ENCODE measurements at places on chromosomes 3 and 15.

GRCh38 chr3:37779289-37780152 lies 82.2 kb upstream of the CTDSPL start:
- DNase-seq = peak; percentile 17

DNA sequence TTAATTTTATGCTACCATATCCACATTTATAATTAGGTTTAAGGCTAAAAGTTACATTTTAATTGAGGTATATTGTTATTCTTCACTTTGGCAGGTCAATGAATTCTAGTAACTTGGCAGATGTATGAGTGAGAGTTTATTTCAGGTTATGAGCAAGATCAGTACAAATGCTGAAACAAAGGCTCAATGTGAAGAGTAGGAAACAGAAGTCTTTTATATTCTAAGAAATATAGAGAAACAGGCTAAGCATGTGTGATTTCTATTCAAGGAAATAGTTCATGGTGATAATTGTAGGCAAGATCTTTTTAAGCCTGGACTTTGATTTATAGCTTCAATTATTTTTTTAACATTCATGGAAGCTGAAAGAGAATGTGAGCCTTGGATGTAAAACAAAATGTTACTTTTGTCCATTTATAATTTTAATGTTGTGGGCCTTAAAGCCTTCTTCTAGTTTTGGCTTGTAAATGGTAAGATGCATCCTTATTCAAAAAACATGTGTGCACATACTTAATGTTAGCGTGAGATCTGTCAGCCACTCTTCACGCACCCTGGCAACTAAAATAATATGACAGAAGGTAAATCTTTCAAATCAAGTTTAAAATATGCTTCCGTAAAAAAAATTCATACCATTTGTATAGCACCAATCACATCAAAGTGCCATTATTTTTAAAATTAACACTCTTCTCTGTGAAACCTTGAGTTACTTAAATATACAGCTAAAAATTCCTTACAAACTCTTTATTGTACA lies 22.8 kb upstream of the OSTN start:
- no peak for DNase-seq

DNA sequence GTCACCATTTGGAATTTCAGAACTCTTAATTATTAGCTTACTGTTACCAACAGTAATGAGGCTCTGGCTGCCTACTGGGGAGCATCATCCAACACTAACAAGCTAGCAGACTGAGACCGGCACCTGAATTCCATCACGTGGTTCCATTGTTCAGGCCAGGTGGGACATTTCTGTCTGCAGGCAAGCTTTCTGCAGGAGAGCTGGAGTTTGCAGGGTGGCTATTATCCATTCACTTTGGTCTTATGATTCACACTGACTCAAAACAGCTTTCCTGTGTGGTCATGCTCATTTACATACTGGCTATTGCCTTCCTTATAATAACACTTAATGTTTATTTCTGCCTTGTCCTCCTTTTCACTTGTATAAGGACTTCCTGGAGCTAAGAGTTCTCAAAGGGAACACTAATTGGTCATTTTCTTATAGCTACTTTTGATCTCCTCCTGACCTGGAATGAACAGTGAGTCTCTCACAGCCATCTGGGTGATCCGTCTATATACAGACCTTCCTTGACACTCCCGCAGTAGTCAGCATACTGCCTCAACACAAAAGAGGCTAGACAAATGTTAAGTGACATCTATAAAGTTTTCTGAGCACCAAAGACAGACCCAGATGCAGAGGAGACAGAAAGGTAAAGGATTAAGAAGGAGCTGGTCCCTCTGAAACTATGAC lies 695.4 kb downstream of the FHIT start:
- DNase-seq = no peak

GRCh38 chr3:139312959-139313358 lies 30.9 kb upstream of the MRPS22 start:
- no peak for DNase-seq

DNA sequence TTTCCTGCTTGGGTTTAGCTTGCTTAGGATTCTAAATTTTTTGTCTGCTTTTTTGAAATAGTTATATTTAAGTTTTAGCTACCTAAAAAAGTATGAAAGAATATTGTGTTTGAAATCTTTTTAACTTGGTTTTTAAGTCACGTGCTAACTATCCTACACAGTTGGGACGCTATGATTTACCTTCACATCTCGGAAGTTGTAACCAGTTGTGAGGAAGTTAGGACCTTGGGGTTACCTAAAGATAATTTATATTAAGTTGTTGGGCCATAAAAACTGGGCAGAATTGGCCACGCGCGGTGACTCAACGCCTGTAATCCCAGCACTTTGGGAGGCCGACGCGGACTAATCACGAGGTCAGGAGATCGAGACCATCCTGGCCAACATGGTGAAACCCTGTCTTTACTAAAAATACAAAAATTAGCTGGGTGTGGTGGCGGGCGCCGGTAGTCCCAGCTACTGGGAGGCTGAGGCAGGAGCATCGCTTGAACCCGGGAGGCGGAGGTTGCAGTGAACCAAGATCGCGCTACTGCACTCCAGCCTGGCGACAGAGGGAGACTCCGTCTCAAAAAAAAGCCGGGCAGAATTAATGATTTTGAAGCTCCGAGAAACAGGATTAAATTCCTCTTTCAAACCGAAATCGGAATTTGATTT lies 1.0 kb downstream of the ZFAND6 start:
- DNase-seq = no peak

DNA sequence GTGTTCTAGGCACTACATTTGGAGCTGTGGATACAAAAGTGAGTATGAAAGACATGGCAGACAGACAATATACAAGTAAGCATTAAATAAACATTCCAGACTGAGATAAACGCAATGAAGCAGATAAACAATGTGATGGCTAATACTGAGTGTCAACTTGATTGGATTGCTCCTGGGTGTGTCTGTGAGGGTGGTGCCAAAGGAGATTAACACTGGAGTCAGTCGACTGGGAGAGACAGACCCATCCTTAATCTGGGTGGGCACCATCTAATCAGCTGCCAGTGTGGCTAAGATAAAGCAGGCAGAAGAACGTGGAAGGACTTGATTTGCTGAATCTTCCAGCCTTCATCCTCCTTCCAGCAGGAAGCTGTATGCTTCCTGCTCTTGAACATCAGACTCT lies 77.2 kb downstream of the CADPS start:
- DNase-seq = no peak

DNA sequence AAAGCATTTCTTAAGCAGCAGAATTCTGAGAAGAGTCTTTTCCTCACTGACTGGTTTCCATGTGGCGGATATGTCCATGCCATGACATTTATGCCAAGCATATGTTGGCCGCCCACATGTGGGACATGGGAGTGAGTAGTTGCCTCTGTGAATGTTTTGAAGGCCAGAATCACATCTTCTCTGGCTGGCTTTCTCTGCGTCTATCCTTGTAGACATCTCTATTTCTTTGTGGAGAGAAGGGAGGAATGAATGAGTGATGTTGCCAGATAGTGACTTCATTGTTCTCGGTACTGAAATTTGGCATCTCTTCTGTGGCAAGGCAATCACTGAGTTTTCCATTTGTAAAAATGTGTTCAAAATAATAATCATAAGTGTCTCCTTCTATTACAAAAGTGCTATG lies 316.0 kb downstream of the CLSTN2 start:
- DNase-seq = no peak

DNA sequence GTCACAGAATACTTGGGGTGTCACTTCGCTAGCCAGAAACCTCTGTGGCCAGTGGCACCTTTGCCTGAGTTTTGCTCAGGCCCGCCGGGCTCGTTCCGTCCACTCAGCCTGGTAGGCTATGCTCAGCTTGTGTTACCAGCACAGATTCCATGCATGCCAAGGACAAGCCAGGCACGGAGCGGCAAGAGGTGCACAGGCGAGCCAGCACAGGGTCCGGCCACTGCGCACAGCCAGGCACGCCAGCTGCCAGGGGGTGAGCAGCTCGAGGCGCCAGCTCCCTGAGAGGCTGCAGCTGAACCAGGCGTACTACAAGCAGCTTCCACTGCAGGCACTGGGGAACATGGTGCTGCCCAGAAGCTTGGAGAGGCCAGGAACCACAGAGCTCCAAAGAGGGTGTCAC lies 14.7 kb downstream of the PCYT1A start:
- no peak for DNase-seq

DNA sequence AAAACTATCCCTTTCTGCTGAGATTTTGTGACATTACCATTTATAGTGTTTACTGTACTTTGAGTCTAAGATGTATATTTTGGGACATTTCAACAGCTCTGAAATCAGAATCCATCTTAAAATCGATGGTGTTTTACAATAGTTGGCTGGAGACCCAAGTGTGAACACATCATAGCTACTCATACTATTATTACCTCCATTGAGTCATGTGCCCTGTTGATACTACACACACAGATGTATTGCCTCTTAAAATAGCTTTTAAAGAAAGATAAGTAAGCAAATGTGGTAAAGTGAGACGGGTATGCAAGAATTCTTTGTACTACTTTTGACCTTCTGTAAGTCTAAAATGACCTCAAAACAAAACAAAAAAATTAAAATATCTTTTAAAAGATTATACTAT lies 6.7 kb downstream of the LMOD3 start:
- no peak for DNase-seq

DNA sequence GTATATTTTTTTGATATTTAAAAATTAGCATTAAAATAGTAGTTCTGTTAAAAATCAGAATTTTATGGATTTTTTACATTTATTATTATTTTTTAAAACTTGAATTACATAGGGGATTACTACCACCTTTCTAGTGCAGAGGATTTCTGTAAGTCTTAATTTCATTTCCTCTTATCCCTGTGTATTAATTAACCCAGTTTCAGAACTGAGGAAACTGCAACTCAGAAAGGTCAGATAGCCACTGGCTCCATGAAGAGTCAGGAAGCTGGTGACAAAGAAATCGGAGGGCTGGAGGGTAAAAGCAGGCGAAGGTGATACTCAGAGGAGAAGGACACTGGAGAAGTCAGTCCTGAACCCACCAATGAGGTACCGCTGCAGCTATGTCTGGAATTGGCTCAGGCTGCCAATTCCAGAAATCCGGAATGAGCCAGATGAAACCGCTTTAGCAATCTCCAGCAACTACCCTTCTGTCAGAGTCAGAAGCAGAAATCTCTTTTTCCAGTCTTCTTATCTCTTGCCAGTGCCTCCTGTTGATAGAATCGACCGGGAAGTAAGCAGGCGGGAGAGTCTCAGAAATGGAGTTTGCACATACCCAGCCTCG lies 308.5 kb downstream of the SV2B start:
- DNase-seq = no peak

- no peak for DNase-seq
These were observed 21.8 kb downstream of the CCDC32 start for GRCh38 chr15:40543082-40543481.

- DNase-seq = no peak
These were observed 10.2 kb upstream of the LINGO1 start for GRCh38 chr15:77642793-77643430.

DNA sequence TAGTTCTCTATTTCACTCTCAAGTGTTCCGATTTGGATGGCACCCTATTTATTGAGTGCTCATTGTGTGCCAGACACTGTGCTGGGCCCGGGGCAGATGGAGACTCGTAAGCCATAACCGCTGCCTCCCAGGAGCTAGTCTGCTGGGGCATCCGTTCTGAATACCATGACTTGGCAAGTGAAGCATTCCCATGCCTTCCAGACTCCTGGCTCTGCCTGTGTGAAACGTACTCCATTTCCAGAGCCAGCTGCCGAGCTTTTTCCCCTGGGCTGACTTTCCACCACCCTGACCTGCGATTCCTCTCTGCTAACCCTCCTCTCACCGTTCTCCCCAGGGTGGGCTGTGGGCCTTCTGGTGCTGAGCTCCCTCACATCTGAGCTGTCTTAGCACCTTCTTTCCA lies 303.1 kb upstream of the CTDSPL start:
- DNase-seq = no peak

DNA sequence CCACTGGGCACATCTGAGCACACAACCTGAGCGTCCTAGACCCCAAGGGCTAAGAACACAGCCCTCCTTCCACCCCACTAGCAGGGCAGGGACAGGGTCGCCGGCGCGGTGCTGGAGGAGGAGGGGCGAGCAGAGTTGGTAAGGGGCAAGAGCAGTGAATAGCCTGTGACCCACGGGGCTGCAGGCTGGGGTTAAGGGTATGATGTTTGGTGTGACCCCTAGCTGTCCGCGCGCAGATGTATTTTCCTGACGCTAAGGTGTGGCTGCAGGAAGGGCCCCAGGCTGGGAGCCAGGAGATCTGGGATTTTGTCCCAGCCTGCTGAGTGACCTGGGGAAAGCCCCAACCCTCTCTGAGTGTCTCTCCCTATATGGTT lies 1.3 kb upstream of the C15orf39 start:
- DNase-seq = no peak

GRCh38 chr3:87626546-87626945 lies 350.2 kb upstream of the POU1F1 start:
- no peak for DNase-seq

- no peak for DNase-seq
These were observed 108.8 kb downstream of the XXYLT1 start for GRCh38 chr3:195162033-195162669.
